ENCODE measurements at places on chromosomes 12 and 14. TPM values are rescaled to one million over a fixed set of nuclear protein-coding genes. Genes with fewer than 3 reads are reported as not detected.

- DNase-seq: no peak
Measured at GRCh38 chr12:116318576-116319232, 41.2 kb upstream of the MED13L start.

DNA sequence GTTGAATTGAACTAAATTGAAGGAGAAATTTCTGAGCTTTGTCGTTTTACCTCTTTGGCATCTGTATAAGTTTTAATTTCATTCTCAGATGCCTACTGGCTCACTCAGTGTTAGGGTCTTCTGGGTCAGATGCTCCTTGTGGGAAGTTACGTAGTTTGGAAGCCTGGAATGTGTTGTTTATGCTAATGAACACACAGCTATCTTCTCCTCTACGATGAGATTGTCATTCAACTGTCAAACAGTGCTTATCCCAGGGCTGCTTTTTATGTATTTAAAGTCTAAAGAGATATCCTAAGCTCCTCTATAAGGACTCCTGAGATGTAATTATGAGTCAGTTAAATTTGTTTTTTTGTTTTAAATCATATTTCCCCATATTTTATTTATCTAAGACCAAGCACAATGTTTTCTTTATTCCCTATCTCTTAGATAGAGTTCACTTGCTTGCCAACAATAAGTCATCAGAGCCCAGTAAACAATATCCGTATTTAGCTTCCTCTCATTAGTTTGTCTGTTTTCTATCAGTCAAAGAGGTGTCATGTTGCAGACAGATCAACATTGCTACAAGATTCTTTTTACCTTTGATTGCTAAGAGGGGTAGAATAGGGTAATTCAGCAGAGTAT is 368.0 kb upstream of the PDE3A start:
- no peak for DNase-seq

- no peak for DNase-seq
Measured at GRCh38 chr12:46675736-46676135, 150.1 kb downstream of the SLC38A4 start.

DNA sequence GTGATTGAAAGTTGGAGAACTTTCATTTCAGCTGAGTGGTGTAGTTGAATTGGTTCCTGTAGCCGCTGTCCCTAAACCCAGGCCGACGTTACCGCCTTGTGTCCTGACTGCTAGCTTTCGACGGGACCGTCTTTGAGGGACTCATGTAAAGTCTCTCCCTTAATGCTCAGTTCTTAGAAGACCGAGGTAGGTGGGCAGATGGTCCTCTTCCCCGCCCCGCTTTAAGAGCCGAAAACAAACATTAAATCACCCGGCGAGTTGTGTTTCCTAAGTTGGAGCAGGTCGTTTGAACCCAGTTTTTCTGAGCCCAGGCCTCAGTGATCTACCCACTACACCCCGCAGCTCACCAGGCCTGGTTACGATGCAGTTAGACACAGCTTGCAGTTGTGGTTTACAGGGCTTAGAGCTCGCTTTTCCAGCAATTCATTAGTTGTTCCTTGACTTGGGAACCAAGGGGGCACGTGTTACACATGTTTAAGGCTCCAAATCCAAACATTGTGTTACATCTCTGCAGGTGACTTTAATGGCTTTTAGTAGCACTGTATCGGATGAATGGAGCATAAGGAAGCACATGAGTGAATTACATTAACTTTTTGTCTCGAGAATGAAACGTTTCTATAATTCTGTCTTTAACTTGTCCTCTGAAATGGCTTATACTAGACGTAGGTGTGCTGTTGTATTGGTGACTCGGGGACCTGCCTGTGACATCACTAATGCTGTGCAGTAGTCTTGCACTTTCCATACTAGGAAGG is 790 bp downstream of the NEDD1 start:
- peak; percentile 45 for DNase-seq

GRCh38 chr14:43540948-43541347 is 966.1 kb downstream of the FSCB start:
- DNase-seq: no peak

DNA sequence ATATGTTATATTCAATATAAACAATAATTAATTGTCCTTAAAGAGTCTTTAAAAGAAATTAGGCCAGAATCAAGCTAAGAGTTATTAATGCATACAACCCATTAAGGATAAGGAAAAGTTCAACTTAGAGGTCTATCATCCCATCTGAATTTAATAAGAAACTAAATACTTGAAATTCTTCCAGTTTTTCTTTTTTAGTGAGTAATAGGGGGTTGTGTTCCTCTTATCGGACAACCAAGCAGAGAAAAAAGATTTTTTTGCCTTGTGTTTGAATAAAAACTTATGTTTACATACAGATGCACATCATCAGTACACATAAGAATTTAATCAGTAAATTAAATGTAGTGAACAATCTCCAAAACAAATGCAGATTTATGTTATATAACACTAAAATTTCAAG is 32.5 kb downstream of the PAWR start:
- DNase-seq: no peak

DNA sequence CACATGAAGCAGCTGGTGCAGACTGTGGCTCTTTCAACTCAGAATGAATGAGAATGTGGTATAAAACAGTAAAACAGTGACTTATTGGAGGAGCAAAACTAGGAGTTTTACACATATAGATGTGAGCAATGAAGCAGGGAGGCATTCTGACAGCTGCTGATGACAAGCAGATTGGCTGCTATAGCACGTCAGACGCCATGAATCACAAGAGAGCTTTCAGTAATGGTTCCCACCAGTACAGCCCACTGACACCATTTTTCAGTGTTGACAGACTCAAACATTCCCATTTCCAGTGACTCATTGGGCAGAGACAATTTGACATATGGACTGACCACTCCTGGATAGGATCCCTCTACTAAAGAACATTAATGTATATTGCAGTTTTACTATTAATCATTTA is 24.6 kb upstream of the FSCB start:
- DNase-seq: no peak

GRCh38 chr12:92912052-92912451 is 17.0 kb downstream of the EEA1 start:
- DNase-seq: no peak

- DNase-seq: no peak
Measured at GRCh38 chr12:53336181-53336681, at the start of gene SP7. SP7 (minus strand) TSS chr12:53336354; CDS start chr12:53335646, 708 bp downstream.

The SPTLC2 gene
- total RNA-seq: 23.9 TPM

The PYM1 gene
- total RNA-seq: 33.0 TPM

DNA sequence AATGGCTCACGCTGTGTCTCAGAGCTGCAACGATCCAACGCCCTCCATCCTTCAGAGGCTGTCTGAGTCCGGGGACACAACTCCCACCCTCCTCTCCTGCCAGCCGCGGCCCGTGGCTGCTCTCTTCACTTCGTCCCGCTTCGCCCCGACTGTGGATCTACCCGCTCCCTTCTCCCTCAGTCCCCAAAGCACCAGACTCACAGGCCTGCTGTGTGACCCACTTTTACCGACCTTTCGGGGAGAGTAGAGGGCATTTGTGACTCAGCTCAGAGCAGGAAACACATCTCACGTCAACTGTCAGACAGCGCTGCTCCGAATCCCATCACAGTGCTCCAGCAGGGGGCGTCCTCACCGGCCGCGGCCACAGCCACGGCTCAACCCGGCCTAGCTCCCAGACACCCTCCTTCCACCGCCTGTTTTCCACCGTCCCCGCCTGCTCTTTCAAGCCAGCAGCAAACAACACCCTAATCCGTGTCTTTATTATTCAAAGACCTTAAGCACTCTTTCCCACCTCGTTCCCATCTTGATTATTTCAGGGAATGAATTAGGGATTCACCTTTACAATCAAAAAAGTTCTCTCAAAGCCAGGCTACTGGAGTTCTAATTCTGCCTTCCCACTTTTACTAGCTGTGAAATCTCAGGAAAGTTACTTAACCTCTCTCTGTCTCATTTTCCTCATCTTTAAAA is 5.0 kb upstream of the AQP2 start:
- DNase-seq: peak; percentile 93

DNA sequence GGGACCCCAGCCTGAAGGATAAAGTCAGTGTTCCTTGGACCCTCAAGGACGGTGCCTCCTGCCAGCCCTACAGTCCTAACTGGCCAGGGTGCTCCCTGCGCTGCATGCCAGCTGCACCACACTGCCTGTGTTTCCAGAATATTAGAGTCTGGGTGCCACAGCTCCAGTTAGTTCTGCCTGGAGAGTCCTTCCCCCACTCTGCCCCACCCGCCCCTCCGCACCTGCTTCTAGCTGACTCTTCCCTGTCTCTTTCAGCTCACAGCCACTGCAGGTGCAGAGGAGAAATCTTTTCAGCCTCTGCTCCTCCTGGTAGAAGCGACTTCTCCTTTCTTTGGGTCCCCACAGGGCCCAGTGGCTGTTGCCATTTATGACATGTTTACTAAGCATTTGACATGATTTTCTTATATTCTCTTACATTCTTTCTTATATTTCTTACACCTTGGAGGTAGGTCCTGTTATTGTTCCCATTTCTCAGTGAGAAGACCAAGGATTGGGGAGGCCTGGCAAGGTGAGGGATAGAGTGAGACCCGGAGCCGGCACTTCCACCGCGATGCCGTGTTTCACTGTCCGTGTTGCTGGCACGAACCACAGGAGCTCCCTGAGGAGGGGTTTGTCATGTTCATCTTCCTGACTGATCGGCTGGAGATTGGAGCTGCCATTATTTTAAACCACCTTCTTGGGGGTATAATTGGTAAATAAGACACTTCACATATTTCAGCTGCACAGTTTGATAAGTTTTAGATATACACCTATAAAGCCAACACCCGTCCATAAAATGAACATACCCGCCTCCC is 29.4 kb downstream of the SYNE3 start:
- DNase-seq: no peak

DNA sequence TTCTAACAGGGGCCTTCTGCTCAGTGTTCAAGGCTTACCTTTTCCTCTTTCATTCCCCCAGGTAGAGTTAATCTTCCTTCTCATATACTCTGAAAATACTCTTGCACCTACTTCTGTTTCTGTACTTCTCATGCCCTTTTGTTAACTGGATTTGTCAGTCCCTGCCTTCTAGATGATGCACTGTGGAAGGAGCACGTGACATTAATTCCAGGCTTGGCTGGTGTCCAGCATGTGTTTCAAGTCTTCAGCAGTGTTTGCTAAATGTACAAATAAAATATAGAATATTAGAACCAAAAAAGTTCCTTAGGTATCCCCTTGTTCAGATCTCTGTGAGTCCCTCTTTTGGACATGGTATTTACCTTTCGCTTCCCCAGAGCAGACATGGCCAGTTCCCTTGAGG is 27.9 kb upstream of the EVL start:
- no peak for DNase-seq

DNA sequence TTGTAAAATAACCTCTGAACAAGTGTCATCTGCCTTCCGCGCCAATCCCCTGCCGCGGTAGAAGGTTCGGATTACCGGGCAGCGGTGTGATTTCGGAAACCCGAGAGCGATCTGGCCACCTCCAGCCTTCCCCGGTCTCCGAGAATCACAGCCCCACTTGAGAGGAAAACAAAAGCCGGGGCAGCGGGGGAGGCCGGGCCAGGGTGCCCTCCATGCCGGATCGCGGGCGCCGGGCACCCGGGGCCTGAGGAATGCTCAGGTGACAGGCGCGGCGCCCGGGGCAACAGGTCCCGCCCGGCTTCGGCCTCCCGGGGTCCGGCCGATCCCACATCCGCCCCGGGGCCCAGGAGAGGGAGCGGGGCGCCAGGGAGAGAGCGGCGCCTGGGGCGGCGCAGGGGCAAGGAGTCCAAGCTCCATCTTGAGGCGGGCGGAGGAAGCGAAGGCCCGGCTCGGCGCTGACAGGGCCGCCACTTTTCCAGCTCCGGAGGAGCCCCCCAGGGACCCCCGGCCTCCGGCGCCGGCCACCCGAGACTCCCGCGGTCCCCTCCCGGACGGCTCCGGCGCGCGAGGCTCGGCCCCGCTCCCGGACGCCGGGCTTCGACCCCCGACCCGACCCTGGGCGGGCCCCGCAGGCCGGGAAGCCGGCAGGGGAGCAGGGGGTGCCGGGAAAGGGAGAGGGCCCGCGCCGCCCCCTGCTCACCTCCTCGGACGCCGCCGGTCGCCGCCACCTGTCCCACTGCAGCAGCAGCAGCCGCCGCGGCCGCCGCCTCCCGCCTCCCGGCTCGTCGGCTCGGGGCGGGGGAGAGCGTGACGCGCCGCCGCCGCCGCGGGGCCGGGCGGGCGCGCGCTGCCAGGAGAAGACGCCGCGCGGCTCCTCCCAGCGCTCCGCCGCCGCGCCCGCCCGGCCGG is at the start of gene CLIP1:
Gene CLIP1, minus strand, starts transcription at position 849 of the 909 bp plus-strand sequence. CDS start 42,217 bp downstream, outside the sequence.
- peak; percentile 68 for DNase-seq

The PRKD1 gene
- total RNA-seq: not detected

DNA sequence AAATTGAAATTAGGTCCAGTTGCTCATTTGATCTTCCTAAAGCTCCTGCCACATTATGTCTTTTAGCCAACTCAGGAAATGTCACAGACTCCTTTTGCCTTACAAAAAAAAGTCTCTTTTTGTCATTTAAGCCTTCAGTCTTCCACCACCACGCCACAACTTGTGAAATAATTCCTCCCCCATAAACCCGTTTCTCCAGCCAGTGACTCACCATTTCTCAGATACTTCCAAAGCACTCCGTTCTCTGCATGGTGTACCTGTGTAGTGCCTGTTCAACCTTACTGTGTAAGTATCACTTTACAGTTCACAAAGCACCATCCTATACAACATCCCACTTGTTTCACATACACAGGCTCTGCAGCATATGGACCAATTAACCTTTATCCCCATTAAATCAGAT is 139.5 kb upstream of the AEBP2 start:
- DNase-seq: no peak

The P3H3 gene
- 2.5 TPM for total RNA-seq

GRCh38 chr12:6532051-6532926 is 2.0 kb upstream of the GAPDH start:
- peak; percentile 94 for DNase-seq

- peak; percentile 16 for DNase-seq
Measured at GRCh38 chr12:123634142-123634561, 523 bp downstream of the GTF2H3 start.

GRCh38 chr12:49026678-49027480 is 8.3 kb upstream of the PRKAG1 start:
- no peak for DNase-seq

DNA sequence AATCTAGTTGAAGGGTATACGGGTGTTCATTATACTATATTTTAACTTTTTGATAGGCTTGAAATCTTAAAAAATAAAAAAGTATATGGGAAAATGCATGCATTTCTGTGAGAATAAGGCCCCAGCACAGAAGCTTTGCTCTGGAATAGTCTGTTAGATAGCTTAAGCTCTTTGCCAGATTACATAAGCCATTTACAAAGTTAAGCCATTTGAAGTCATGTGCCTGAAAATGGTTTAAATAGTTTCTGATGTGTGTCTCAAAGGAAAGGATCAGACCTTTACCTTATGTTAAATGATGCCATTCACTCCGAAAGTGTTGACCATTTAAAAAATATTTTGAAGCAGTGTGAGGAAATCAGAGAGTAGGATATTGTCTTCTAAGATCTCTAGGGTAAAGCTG is 51.3 kb downstream of the WASHC4 start:
- no peak for DNase-seq

The C12orf56 gene
- total RNA-seq: not detected

DNA sequence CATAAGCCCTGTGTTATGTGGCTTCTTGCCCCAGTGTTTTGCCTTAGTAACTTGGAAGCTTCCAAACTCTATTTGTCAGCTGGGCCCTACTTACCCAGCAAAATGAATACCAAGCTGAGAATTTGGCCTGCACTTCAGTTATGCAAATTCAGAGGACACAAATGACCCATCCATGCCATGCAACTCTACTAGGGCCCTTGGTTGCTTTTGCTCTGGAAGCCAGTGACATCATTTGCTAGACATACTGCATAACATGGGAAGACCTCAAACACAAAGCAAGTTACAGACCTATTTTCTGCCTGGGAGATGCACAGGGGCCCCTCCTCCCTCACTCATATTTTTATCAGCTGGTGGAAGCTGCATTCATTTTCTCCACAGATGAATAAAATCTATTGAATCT is 90.2 kb upstream of the PPM1H start:
- no peak for DNase-seq

Measured in activated CD4-positive, alpha-beta memory T cell treated with anti-CD3 and anti-CD28 coated beads for 36 hours (primary cell).